MCF 10A (cell line): ENCODE measurements at places on chromosomes 2 and 18. TPM values are rescaled to one million over a fixed set of nuclear protein-coding genes. Genes with fewer than 3 reads are reported as not detected.

Gene ACMSD
- total RNA-seq: not detected in 2 replicates

Gene RND3
- total RNA-seq: 158 and 182 TPM in 2 replicates

Gene UBXN2A
- 13.0 and 13.6 TPM in 2 replicates for total RNA-seq

Gene GAL3ST2
- 0.37 TPM in 1 of 2 replicates, not detected in the other for total RNA-seq

Gene TCF23
- not detected in 2 replicates for total RNA-seq

Gene GPR155
- 1.9 and 3.3 TPM in 2 replicates for total RNA-seq

Gene SMCHD1
- total RNA-seq: 43.7 and 50.7 TPM in 2 replicates

Gene SLC8A1
- total RNA-seq: 1.6 and 1.7 TPM in 2 replicates

Gene PLEK
- total RNA-seq: not detected in 2 replicates

Gene ACVR1C
- 0.12 and 0.17 TPM in 2 replicates for total RNA-seq

Gene ST8SIA3
- total RNA-seq: not detected in 2 replicates

Gene CCDC195
- total RNA-seq: not detected in 2 replicates

Gene KIAA2012
- not detected in 2 replicates for total RNA-seq

Gene IL1F10
- not detected in 2 replicates for total RNA-seq

Gene SP100
- 54.5 and 56.9 TPM in 2 replicates for total RNA-seq

Gene SCN2A
- not detected in 2 replicates for total RNA-seq

Gene HRH4
- 0.10 and 0.16 TPM in 2 replicates for total RNA-seq

Gene HOXD13
- not detected in 2 replicates for total RNA-seq

Gene CERKL
- 0.23 TPM in 1 of 2 replicates, not detected in the other for total RNA-seq

Gene CXCR1
- total RNA-seq: 0.12 TPM in 1 of 2 replicates, not detected in the other

Gene ZNF521
- total RNA-seq: not detected in 2 replicates

Gene CNGA3
- not detected in 2 replicates for total RNA-seq

Gene SATB2
- 16.5 and 22.2 TPM in 2 replicates for total RNA-seq

Gene WNT6
- total RNA-seq: not detected in 2 replicates

Gene ANO7
- 0.14 and 0.15 TPM in 2 replicates for total RNA-seq

Gene IL36A
- not detected in 2 replicates for total RNA-seq

Gene COL4A3
- total RNA-seq: 0.12 and 0.49 TPM in 2 replicates

Gene GPR39
- 7.2 and 7.7 TPM in 2 replicates for total RNA-seq

Gene EFEMP1
- 125 and 163 TPM in 2 replicates for total RNA-seq

Gene RHOB
- 28.1 and 45.7 TPM in 2 replicates for total RNA-seq

Gene RNF144A
- 0.21 and 0.47 TPM in 2 replicates for total RNA-seq

Gene KCNS3
- 0.84 and 1.7 TPM in 2 replicates for total RNA-seq

Gene RBM44
- total RNA-seq: 0.15 and 0.23 TPM in 2 replicates

Gene HOXD12
- total RNA-seq: not detected in 2 replicates

Gene MROH2A
- not detected in 2 replicates for total RNA-seq
